ENCODE measurements at places on chromosomes 6 and 20.
A peak's percentile ranks its signal among the peaks of the same experiment; 100 is the strongest.

- no peak for DNase-seq
Observed at GRCh38 chr20:38460040-38460623, 12.5 kb upstream of the RALGAPB start.

GRCh38 chr6:44451803-44452695, 64.5 kb downstream of the CDC5L start:
- no peak for DNase-seq

- DNase-seq: no peak
Observed at GRCh38 chr6:47111685-47112084, 69.6 kb upstream of the ADGRF1 start.

GRCh38 chr6:65416621-65417020, 290.4 kb downstream of the EYS start:
- no peak for DNase-seq

- DNase-seq: no peak
Observed at GRCh38 chr20:3866464-3866863, 19.8 kb downstream of the MAVS start.

- DNase-seq: no peak
Observed at GRCh38 chr20:26276554-26277210, 580.0 kb upstream of the ZNF337 start.

GRCh38 chr20:36856691-36857635, 19.0 kb upstream of the TLDC2 start:
- peak; percentile 26 for DNase-seq

All from activated naive CD4-positive, alpha-beta T cell treated with anti-CD3 and anti-CD28 coated beads, Interleukin-2, amount 50 U/mL, for 16 hours (primary cell).